ENCODE measurements at places on chromosomes 7 and 10.

DNA sequence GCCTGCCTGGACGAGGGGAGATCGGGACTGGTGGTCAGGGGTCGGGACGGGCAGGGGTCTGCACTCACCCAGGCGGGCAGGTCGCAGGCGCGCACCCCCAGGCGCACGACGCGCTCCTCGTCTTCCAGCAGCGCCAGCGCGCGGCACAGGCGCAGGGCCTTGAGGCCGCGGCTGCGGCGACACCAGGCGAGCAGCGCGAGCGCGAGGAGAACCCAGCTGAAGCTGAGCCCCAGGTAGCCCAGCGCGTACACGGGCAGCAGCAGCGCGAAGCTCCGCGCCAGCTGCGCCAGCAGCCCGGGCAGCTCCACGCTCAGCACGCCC, 328 bp downstream of the ESYT2 start:
- DNase-seq = peak; percentile 69

DNA sequence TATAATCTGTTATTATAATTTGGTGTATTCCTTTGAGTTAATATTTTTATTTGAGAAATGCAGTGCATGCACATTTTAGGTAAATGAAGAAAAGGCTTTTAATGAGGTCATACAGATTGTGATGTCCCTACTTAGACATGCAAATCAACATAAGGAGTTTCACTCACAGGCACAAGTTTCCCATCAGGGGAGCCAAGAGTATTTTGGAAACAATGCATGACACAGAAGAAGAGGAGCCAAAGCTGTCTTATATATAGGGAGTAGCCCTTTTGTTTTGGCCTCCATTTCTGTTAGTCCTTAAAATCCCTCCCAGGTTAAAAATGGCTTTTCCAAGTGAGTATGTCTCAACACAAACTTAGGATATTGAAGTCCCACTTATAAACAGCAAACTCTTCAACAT, 703.4 kb upstream of the ANKRD30A start:
- no peak for DNase-seq

DNA sequence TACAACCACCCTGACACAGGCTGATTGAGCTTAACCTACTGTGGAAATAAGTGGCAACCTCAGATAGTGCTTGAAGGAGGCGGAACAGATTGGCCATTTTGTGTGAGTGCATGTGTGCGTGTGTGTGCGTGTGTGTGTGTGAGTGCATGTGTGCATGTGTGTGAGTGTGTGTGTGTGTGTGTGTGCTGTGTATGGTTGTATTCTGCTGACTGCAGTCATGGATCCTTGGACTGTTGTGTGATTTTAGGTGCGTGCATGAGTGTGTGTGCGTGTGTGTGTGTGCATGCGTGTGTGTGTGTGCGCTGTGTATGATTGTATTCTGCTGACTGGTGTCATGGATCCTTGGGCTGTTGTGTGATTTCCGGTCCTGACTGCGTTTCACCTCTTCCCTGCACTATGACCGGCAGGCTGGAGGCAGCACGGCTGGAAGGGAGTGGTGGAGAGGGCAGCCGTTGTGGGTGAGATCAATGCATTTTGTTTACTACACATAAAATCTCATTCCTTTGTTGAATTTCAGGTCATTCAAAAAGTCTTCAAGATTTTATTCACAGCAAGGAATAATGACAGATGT, 6.3 kb downstream of the IQCE start:
- no peak for DNase-seq

DNA sequence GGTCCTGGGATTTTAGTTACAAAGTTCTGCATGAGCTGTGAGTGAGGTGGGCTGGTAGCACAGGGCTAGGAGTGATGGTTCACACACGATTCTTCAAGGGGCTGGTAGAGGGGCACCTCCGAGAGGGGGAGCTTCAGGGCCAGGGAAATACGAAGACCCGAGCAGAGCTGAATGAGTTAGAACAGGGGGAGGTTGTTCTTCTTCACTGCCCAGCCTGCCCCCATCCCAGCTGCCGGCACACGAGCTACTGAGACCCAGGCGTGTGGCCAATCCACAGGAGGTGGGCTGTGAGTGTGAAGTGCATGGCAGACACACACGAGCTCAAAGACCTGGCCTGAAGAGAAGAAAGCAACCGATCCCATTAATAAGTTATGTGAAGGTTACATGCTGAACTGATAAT, 256.2 kb upstream of the ZNF32 start:
- no peak for DNase-seq

GRCh38 chr10:61302124-61302523, 151.1 kb downstream of the TMEM26 start:
- DNase-seq = no peak

GRCh38 chr10:13739183-13739582, 152.4 kb downstream of the PRPF18 start:
- DNase-seq = no peak

GRCh38 chr7:27601217-27601616, 61.5 kb downstream of the HIBADH start:
- no peak for DNase-seq

- no peak for DNase-seq
Observed at GRCh38 chr7:16345979-16346958, 75.1 kb downstream of the CRPPA start.
